CD4-positive, alpha-beta T cell (primary cell): ENCODE measurements at places on chromosomes 2 and 18. TPM values are rescaled to one million over a fixed set of nuclear protein-coding genes. Genes with fewer than 3 reads are reported as not detected.

DNA sequence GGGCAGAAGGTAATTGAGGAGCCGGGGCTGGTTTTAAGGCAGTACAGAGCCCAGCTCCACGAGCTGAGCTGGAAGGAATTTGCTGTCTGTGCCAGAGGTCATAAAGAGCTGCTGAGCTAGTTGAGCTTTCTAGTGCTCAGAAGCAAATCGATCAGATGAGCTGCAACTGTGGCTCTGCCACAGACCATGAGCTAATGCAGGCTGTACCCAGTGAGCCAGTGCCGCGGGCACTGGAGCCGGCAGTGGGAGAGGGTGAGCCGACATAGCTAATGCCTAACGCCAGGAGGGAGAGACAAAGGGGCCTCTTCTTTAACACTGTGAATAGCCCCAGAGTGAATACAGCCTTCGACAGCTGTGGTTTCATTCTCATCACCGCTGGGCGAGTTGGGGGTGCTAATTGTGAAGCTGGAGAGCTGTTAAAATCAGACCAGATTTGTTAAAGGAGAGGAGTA, 410.1 kb upstream of the TCF4 start:
- DNase-seq, result no peak

GRCh38 chr2:101900375-101900774, 91.4 kb upstream of the IL1R2 start:
- no peak for DNase-seq

DNA sequence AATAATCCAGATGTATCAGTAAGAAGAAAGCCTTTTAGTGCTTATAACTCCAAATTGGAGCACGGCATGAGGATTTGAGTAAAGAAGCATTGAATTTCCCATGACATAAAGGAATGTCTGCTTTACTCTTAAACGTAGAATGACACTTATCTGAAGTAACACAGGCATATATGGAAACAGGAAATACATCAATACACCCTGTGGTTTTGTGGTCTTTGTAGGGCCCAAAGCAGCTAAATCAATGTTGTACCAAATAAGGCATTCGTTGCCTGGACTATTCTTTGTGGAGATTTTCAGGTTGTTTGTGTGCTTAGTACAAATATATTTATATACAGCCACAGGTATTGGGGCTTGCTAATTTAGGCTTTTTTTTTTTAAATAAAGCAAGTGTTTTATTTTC, 660.5 kb downstream of the LRRTM4 start:
- DNase-seq, result no peak

- peak; percentile 20 for DNase-seq
Observed at GRCh38 chr2:28393114-28393836, 617 bp downstream of the FOSL2 start.

FHOD3 gene
- total RNA-seq, result not detected
